NCI-H460 (cell line): ENCODE measurements at places on chromosomes 7 and 10. TPM values are rescaled to one million over a fixed set of nuclear protein-coding genes. Genes with fewer than 3 reads are reported as not detected.

Gene PPP1R3C
- 160 and 177 TPM in 2 replicates for total RNA-seq

Gene SORBS1
- total RNA-seq: 0.27 and 0.43 TPM in 2 replicates

Gene ERLIN1
- 45.7 and 48.0 TPM in 2 replicates for total RNA-seq

Gene TCERG1L
- 0.12 and 0.27 TPM in 2 replicates for total RNA-seq

Gene FUOM
- total RNA-seq: 5.0 and 7.2 TPM in 2 replicates
